ENCODE measurements at places on chromosomes 16 and 17.

- no peak for DNase-seq
Measured at GRCh38 chr17:81252326-81252986, 13.3 kb downstream of the NDUFAF8 start.

- DNase-seq = no peak
Measured at GRCh38 chr17:49280061-49280460, 49.5 kb upstream of the PHOSPHO1 start.

DNA sequence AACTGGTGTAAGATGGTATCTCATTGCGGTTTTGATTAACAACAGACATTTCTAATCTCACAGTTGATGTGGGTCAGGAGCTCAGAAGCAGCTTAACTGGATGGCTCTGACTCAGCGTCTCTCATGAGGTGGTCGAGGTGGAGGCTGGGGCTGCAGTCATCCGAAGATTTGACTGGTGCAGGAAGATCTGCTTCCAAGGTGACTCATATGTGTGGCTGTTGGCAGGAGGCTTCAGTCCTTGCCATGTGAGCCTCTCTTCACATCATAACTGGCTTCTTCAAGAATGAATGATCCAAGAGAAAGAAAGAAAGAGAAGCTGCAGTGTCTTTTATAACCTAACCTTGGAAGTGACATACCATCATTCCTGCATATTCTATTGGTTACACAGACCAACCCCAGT lies 376.1 kb downstream of the SEC14L1 start:
- DNase-seq = peak; percentile 22

DNA sequence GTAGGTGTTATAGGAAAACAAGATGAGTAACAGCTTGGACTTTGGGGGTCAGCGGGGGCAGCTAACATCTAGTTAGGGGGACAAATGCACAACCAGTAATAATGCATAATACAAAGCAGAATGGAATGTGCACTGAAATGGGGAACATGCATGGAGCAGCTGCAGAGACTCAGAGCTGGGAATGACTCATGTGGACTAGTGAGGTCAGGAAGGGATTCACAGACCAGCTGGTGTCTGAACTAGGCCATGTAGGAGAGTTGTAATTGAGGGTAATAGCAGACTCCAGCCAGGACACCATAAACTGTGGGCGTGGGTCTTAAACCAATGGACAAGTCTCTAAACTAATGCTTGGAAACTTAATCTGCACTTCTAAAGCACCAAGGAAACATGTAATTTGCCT lies 176.8 kb upstream of the ASIC2 start:
- peak; percentile 96 for DNase-seq

- no peak for DNase-seq
Measured at GRCh38 chr17:78560731-78561130, 16.5 kb downstream of the DNAH17 start.

DNA sequence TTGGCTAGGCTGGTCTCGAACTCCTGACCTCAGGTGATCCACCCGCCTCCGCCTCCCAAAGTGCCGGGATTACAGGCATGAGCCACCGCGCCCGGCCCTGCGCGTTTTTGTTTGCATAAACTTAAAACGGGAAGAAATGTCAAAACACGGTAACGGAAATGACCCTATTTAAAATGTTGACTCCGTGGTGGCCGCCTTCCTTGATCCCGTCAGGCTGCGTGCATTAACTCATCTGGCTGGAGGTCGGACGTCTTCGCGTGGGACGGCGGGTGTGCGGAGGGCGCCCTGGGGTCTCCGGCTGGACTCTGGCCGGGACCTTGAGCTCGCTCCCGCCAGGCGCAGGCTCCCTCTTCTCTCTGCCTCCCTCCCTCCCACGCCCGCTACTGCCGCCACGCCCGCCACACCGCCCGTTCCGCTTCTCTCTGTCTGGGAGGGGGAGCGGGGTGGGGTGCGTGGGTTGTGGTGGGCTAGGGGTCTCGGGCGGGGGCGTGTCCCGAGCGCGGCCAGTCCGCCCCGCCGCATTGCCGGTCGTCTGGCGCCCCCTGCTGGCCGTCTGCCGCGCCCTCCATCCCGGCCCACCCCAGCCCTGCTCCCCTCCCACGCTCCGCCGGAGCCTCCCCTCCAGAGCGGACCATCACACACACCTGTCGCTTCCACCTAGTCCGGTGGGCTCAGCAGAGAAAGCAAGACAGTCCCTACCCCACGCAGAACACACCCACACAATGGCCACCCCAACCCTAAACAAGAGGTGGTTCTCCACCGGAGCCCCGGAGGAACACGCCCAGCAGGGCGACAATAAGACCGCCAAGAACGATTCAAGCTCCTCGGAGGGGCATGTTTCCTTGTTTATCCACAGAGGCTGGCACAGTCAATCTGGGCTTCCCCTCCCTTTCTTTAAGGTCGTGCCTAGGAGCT lies 1.2 kb upstream of the CCDC42 start:
- peak; percentile 60 for DNase-seq
